ENCODE measurements at places on chromosomes 7 and 10.

DNA sequence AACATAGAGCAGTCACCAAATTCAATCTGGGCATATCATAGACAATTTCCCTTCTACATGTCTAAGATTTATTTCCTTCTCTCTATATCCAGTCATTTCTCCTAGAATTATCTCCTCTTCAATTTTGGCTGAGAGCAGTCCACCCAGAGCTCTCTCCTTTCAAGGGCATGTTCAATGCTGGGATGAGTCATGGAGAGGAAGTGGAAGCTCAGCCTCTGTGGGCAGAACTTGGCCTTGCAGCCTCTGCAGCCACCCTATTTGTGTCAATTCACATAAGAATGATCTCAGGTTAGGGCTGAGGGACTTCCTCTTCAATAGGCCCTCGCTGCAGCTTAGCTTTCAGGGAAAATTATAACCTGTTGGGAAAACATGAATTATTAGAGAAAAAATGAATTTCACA, 560.8 kb downstream of the POM121L12 start:
- peak; percentile 90 for DNase-seq

GRCh38 chr7:155557778-155558177, 11.4 kb upstream of the CNPY1 start:
- DNase-seq = no peak

DNA sequence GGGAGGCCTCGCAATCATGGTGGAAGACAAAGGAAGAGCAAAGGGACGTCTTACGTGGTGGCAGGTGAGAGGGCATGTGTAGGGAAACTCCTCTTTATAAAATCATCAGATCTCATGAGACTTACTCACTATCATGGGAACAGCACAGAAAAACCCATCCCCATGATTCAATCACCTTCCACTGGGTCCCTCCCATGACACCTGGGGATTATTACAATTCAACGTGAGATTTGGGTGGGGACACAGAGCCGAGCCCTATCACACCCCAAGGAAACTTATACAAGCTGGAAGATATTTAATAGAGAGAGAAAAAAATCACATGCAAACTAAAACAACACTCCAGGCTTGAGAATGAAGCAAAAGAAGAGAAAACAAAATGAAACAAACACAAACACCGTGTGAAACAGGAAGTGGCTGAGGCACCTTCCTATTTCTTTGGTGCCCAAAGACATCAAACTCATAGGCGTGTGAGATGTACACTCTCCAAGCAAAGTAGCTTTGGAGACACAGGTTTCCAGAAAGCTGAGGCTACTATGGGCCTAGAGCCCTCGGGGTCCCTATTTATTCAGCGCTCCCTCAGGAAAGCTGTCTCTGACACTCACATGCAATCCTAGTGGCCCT, 97.2 kb downstream of the PRKCQ start:
- no peak for DNase-seq

DNA sequence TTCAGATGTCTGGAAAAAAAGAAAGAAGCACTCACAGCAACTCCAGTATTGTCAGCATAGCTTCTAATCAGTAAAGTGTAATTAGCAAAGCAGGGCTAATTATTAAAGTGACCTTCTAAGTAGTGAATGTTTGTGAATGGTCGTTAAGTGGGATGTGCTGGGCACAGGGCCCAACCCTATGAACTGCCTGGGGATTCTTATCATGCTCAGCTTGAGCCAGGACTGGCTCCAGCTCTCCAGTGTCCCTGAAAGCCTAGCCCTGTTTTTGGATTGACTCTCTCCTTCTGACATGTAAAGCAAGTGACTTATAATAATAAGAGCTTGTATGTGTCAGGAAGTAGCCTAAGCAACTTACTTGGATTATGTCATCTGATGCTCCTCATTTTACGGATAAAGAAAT, 9.5 kb upstream of the TBX20 start:
- no peak for DNase-seq

GRCh38 chr7:71298378-71298777, 166.4 kb downstream of the GALNT17 start:
- no peak for DNase-seq

- no peak for DNase-seq
These were observed 4.7 kb upstream of the MRLN start for GRCh38 chr10:59757966-59758365.

GRCh38 chr7:159193543-159194090, 49.0 kb upstream of the VIPR2 start:
- DNase-seq = no peak

GRCh38 chr10:20254078-20254477, 437.8 kb downstream of the PLXDC2 start:
- DNase-seq = no peak

GRCh38 chr7:51234139-51234538, 82.5 kb downstream of the COBL start:
- DNase-seq = no peak

GRCh38 chr10:33350041-33350440, 15.6 kb upstream of the NRP1 start:
- no peak for DNase-seq

- peak; percentile 58 for DNase-seq
These were observed 7.0 kb downstream of the MXI1 start for GRCh38 chr10:110214371-110214826.

DNA sequence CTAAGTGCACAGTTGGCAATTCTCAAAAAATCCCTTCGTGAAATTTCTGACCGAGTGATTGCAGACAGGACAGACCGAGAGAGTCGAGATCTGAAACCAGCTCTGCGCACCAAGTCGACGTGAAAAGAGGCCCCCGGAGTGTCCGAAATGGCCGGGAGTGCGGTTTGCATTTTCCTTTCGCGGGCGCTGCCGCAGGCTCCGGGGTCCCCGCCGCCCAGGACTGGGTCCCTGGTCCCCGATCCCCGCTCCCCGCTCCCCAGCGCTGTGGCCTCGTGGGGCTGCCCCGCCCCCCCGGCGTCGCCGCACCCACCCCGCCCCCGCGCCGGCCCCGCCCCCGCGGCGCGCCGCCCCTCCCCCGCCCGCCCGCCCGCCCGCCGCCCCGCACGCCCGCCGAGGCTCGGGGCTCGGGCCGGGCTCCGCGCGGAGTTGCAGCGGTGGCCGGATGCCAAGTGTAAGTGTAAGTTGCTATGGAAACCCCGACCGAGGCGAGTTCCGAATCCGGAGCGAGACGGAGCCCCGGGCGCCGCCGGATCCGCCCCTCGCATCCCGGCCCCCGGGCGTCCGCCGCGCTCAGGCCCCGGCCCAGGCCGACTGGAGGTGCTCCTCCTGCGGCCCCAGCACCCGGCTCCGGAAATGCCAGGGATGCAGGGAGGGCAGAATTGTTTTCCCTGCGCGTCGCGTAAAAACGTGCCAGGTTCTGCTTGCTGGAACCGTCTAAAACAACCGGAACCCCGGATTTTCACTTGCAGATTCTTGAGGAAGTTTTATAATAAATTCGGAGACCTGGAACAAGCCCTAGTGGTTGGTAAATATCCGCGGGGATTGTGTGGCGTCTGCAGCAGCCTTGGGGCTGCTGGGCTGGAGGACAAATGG, 4.6 kb downstream of the BMI1 start:
- peak; percentile 96 for DNase-seq

DNA sequence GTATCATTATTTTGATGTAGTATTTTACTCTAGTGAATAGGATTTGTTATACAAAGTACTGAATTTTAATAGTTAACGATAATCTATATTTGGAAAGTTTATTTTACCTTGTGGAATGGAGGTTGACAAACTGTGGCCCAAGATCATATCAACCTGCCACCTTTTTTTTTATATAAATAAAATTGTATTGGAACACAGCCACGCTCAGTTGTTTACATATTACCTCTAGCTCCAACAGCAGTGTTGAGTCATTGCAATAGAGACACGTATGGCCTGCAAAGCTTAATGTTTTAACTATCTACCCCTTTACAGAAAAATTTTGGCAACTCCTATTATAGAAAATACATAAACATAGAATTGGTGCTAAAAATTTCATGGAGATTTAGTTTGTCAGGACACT, 239.3 kb downstream of the THSD7A start:
- peak; percentile 36 for DNase-seq

DNA sequence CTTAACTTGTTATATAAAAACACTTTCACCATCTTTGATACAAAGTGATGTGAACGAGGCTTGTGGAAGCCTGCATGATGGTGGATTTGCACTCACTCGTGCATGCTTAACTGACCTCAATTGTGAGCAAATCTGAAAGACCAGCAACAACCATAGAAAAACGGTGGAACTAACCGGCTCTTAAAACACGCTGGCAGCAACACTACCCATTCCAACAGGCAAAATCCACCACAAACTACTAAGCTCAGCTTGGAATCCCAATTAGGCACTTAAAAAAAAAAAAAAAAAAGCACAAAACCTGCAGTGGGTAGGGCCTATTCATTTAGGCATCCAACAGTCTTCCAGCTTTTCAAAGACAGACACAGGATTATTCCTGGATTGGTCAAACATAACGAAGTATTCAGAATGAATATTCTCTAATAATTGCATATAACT, 1.8 kb downstream of the GDI2 start:
- no peak for DNase-seq

DNA sequence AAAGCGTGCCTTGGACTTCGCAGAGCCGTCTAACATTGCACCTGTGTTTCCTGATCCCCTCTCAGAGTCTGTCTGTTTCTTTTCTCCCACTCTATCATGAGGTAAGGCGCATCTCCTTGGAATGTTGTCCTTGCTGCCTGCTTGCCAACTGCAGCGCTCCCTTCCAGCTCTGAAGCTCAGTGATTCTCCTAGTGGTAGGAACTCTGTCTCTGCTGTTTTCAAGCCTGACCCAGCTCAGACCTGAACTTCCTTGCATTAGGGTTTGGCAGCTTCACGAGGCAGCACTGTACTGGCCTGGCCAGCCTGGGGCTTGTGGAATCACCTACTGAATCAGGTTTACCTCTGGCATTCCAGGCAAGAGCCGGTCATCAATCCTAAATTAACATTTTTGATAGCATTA, 123.9 kb downstream of the CREB5 start:
- DNase-seq = no peak

- no peak for DNase-seq
These were observed 51.3 kb upstream of the SEPTIN7 start for GRCh38 chr7:35749556-35749955.

DNA sequence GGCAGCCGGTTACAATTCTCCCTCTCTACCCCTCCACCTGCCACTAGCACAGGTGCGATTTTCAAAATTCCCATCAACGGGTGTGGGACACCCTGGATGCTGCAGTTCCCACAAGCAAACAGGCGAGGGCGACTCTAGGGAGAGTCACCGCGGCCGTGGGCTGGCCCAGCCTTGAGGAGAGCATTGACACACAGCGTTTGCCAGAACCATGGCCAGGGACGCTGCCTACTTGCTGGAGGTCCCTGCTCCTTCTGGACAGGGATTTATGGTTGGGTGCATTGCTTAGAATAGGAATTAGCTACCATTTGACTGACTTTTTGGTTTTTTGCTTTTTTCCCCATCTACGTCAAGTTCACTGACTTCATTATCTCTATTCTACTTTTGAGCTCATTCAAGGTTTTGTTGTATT, 19.0 kb upstream of the CLDN4 start:
- peak; percentile 94 for DNase-seq

GRCh38 chr10:99731306-99732032, 458 bp downstream of the COX15 start:
- DNase-seq = no peak

DNA sequence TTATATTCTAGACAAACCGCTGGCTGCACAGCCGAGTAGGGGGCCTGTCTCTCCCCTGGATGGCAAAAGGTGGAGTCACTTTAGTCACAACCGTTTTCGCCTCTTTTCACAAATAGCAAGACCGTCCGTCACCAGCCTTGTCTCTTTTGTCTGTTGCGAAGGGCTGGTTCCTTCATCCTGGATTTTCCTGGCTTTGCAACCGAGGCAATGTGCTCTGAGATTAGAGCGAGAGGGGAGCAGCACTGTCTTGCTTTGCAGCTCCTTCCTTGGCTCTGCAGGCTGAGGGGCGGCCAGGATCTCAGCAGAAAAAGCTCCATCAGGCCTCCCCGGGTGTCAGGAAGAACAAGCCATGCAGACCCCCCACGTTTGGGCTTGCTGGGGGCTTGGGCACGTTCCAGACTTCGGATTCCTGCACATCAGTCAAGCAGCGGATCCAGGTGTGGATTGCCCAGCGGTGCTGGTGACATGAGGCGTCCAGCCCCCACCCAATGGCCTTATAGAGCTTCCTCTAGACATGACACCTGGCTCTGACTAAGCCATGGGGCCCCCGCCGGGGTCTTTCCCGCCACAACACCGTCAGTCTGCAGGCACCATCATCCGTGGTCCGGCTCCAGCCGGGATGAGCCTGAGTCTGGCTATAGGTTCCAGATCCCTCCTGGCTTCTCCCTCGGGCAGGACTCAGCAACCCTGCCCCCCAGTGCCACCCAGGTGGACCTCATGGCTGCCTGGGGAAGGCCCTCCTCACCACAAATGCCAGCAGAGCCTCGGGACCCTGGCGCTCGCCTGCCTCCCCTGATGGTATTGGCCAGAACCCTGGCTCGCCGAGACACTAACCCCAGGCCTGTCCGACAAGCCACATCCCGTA, 467.6 kb upstream of the FOXK1 start:
- no peak for DNase-seq

GRCh38 chr10:19638182-19638895, 177.9 kb upstream of the PLXDC2 start:
- peak; percentile 77 for DNase-seq

- no peak for DNase-seq
These were observed 15.3 kb downstream of the DENND11 start for GRCh38 chr7:141686670-141687069.

DNA sequence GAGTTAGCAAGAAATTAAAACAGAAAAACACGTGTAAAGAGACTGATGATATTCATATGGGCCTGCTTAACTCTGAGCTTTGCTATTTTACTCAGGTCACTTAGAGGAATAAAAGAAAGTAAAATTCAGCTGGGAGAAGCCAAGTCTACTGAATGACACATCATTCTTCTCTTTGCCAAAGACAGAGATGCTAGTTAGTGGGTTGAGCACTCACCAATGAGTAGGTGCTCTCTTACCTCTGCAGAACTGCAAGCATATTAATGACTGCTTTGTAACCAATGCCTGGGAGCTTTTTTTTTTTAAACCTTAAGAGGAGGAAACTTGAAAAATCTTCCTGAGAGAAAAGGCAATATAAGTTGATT, 44.8 kb upstream of the BAMBI start:
- no peak for DNase-seq

DNA sequence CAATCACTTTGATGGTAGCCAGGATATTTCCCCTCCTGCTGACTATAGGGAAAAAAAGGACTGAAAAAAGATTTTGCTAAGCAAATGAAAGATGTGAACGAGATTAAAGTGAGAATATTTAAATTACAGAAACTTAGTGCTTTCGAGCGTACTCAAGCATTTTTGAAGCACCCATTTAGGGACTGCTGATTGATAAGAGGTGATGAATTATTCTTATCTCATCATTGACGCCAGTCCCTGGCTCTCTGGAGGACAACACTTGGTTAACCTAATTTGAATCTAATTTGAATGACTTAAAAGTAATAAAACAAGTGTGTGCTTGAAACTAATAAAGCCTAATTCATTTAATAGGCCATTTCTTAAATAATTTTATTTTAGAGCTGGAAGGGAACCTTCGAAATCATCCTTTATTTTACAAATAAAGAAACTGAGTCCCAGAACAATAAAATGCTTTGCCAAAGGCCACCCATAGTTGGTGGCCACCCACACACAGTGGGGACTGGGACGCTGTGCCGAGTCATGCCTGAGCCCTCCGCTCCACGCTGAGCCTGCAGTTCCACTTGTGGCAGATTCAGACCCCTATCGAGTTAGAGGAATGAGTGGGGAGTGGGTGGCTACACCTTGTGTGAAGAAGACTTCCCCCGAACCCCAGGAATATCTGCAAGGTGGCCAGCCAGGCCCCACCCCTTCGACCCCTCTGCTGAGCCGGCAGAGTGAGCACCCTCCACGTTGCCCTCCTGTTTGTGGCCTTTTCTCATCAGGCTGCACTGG, 61.1 kb upstream of the SAMD8 start:
- no peak for DNase-seq

All from DMS53 (cell line).